ENCODE measurements at places on chromosomes 3 and 15.

GRCh38 chr3:61761694-61762430 lies 200.5 kb downstream of the PTPRG start:
- no peak for DNase-seq

DNA sequence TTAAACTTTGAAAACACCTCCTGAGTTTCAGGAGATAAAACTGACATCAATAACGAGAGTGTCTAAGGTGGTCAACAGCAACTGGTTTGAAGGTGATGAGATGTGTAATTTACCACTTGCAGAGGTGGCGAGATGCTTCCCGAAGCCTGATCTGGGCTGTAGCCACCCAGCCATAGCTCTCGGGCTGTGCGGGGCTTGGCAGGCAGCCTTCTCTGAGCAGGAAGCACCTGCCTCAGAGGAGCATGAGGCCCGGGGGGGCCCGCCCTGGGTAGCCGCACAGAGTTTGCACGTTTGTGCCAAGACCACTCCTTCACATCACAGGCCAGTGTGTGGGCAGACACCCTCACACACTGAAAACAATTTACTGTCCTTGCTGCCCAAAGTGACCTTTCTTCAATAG lies 220.3 kb downstream of the CACNA2D3 start:
- DNase-seq = no peak

GRCh38 chr3:39445927-39446326 lies 21.6 kb upstream of the MOBP start:
- DNase-seq = no peak

DNA sequence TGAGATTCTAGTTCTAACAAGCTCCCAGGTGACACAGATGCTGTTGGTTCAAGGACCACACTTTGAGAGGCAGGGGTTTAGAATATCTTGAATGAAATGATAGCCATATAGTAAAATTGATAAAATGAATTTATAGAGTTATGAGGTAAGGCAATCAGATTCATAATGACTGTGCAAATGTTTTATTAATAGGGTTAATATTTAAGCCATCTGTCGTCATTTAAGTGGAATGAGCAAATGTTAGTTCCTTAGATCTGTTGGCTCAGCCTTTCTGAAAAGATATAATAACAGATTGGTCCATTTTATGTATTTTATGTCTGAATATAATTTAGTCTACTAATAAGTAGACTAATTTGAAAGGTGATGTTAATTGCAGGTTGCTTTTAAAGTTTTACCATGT lies 12.9 kb downstream of the REC114 start:
- DNase-seq = no peak

DNA sequence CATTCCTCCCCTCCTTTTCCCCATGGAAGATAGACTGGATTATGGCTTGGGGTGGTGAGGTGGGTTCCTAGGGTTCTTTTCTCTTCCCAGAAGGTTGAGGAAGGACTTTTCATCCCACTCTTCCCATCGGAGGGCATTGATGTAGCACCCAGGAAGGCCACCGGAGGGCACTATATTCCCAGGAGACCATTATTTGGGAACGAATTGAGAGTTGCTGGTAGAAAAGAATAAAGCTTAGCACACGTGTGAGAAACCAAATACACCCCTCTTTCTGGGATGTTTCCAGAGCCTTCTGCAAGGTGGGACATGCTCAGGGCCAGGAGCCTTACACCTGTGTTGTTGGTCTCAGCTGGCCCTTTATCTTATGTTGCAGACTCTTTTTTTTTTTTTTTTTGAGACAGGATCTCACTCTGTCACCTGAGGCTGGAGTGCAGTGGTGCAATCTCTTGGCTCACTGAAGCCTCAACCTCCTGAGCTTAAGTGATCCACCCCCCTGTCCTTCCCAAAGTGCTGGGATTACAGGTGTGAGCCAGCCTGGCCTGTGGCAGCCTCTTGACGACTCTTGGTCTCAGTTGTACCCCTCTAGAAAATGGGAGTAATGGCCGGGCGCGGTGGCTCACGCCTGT lies 6.3 kb upstream of the CDC25A start:
- DNase-seq = no peak

GRCh38 chr3:143699424-143699823 lies 148.8 kb downstream of the SLC9A9 start:
- no peak for DNase-seq

Measured in sigmoid colon (tissue), 7 donors.